ENCODE measurements at places on chromosomes 3 and 15.

DNA sequence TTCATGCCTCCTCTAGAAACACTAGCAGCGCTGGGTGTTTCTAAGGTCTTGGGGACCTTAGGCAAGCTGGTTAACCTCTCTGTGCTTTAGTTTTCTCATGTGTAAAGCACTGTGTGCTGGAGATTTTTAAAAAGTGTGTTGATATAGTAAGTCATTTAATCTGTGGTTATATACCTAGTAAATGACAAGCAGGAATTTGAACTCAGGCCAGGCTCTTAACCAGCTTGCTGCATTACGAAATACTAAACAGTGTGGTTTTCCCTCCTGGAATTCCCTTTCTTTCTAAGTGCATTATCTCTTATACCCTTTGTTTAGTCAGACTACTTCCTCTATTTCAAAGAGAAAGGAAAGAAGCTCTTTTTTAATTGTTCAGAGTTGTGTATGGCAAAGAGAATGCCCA, 26.5 kb downstream of the NEO1 start:
- DNase-seq: peak; percentile 4

GRCh38 chr3:111589303-111590142, 5.6 kb downstream of the ZBED2 start:
- no peak for DNase-seq

- no peak for DNase-seq
Observed at GRCh38 chr3:196777836-196778235, 38.2 kb downstream of the PAK2 start.

DNA sequence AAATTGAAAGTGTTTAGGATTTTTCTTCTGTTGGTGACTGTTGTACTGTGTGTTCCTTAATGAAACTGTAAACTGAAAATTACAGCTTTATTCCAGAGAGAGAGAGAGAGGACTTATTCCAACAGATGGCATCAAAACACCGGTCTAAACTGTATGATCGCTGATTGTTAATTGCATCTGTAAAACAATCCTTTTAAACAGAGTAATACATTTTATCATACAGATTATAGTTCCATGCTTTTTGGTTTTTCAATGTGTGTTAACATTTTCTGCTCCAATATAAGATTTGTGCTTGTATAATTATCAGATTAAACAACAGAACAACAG, 289.7 kb upstream of the DNAJC19 start:
- no peak for DNase-seq

- no peak for DNase-seq
Observed at GRCh38 chr3:127167315-127168043, 25.5 kb upstream of the PRR23E start.

GRCh38 chr3:38086496-38086895, 47.5 kb downstream of the DLEC1 start:
- DNase-seq: no peak

DNA sequence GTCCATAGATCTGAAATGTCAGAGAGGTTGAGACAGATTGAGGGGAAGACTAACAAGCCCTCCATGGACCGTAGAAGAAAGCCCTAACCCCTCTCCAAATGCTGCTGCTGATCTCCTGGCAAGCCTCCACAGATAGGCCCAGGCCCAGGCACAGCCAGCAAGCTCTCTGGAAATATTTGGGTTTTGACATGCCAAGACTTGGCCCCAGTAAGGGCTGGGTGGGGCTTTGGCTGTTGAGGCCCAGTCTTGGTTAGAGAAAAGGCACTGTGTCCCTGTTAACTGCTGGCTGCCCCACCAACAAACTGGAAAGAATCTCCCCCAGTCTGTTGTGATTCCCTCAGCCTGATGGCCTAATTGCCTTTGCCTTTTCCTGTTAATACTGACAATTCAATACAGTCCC, 208.8 kb upstream of the CTDSPL start:
- DNase-seq: no peak

DNA sequence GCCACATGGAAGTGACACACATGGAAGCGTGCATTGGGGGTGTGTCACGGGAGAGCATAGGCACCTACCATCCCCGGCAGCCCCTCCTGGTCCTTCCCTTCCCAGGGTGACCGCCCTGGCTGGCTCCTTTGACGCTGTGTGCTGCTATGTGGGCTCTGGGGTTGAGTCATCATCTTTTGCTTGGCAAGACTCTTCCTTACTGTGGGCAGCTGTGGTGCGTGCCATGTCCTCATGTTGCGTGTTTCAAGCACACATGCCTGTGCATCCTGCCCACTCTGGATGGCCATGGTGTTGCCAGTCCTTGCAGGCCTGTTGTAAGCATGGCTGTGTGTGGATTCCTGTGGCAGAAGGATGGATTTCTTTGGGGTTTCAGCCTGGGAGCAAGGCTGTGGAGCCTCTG, 14.0 kb downstream of the PLXNA1 start:
- DNase-seq: no peak

- no peak for DNase-seq
Observed at GRCh38 chr3:142876417-142876816, 12.5 kb downstream of the PCOLCE2 start.

DNA sequence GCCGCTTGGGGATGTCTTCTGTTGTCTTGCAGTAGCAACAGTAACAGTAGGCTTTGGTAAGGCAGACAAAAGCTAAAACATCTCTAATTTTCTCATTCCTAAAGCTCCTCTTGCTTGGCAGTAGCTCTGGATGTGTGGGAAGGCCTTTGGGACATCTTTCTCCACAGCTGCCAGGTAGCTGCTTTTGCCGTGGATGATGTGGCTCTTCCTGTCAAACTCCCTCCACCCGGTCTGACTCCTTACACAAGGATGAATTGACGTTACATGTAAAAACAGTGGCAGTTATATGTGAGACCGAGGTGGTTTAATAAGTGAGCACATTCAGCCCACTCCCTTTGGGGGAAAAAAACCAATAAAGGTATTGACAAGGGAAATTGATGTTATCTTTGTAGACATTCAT, 309.1 kb downstream of the TUSC7 start:
- DNase-seq: no peak

DNA sequence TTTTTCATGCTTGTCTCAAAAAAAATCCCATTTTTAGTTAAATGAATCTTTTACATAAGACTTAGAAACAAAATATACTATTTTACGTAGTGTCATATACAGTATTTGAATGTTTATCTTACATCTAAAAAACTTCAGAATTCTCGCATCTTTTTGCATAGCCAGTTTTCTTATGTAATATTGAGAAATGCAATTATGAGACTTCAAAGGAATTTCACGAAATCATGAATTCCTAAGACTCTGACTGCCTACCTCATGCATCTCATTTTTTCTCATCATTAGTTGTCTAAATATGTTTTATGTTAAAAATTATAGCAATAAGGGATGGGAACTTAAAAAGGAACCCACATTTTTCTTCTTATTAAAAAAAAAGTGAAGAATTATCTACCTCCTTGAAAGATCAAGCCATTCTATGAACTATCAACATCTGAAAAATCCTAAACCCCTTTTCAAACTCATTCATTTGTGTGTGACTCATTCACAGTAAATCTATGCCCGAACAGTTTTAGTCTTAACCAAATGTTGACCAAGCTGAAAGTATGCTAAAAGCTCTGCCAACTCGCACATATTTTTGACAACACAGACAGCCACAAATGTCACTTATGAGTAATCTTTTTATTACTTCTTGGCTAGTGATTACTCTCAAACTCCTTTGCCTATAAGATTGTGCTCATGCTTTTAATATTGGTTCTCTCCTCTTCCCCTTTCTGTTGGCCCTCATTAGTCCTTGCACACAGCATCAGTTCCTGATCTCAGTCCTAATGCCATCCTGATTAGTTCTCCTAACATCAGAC, 115.9 kb downstream of the DCLK3 start:
- no peak for DNase-seq

DNA sequence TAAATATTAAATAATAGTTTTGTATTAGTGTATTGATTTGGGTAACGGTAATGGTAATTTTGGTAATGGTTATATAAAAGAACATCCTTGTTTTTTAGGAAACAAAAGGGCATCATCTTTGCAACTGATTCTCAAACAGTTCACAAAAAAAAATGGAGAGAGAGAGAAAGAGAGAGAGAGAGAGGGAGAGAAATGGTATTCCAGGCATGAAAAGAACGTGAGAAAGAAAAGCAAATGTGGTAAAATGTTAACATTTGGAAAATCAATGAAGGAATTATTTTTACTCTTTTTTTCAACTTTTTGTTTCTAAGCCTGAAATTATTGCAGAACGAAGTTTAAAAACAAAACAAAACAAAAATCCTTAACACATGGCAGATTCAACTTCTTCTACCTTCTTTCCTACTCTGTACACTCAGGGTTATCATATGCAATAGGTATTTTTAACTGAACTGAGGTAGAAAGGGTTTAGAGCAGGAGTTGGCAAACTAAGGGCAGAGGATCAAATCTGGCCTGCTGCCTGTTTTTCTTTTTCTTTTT, 2.2 kb upstream of the GLB1 start:
- DNase-seq: no peak
